ENCODE measurements at places on chromosomes 4 and X.

- no peak for DNase-seq
Measured at GRCh38 chrX:87895421-87895820, 377.8 kb downstream of the KLHL4 start.

- DNase-seq = peak; percentile 40
Measured at GRCh38 chr4:80471756-80472155, 136.2 kb downstream of the CFAP299 start.

- no peak for DNase-seq
Measured at GRCh38 chr4:26978387-26979053, 117.9 kb downstream of the STIM2 start.

DNA sequence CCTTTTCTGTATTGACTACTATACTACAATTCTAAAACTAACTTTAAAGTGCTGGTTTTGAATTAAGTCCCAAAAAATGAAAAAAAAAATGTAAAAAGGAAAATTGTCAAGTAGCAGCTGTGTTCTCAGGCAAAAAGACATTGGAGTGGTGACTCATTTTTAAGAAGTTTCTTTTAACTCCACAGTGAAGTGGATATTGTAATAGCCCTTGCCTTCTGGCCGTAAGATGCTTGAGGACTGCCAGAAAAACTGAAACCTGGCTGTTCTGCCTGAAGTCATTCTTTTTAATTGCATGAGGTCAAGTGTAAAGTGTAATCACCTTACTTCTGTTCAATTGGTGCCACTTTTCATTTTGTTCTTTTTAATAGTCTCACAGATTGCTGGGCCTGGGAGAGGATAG lies 28.9 kb downstream of the SPANXD start:
- no peak for DNase-seq

DNA sequence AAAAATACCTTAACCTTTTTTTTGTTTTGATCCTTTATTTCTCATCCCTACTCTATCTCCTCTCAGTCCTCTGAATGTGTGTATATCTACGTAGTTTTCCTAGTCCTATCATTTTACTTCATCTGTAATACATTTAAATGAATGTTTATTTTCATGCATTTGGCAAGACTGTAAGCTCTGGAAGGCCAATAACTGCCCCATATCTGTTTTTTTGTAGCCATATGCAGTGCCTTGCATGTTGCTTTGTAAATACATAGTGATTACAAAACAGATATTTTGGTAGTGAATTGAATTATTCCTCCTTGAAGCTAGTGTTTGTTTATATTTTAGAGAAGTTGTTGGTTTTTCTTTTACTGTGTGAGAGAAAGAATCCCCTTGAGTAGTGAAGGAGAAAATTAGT lies 450.2 kb downstream of the PCDH18 start:
- no peak for DNase-seq

- no peak for DNase-seq
Measured at GRCh38 chr4:102696758-102697157, 64.0 kb downstream of the MANBA start.

GRCh38 chr4:126611900-126612299 lies 1020.9 kb upstream of the INTU start:
- DNase-seq = no peak

DNA sequence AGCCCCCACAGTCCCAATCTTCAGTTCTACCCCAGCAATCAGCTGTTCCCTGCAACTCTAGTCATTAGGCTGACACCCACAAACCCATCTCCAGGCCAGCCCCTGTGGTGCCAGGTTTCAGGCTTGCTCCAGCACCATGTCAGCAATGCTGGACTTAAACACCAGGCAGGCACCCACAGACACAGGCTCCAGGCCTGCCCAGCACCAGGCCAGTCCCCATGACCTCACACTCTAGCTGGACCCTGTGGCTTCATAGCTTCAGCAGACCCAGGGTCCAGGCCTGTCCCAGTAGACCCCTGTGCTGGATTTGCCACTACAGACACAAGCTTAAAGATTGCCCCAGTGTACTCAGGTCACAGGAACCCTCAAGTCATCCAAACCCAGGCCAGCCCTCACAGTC lies 300.3 kb downstream of the CHIC1 start:
- DNase-seq = no peak

DNA sequence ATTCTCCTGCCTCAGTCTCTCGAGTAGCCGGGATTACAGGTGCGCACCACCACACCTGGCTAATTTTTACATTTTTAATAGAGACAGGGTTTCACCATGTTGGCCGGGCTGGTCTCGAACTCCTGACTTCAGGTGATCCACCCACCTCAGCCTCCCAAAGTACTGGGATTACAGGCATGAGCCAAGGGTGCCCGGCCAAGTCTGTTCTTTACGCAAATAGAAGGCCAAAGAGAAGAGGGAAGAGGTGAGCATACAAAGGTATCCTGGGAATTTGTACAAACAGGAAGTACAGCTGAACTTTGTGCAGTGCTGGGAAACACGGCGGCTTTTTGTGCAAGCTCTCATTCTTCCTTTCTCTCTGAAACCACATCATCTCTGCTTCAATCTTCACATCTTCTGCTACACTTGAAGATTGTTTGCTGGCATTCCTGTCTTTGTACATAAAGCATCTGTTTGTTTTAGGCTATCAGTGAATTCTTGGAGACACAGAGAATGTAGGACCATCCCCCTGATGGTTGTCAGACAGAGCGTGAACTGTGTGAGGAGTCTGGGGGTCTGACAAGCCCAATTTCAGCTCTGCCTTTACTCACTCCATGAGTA lies 71.9 kb upstream of the PRSS48 start:
- no peak for DNase-seq

DNA sequence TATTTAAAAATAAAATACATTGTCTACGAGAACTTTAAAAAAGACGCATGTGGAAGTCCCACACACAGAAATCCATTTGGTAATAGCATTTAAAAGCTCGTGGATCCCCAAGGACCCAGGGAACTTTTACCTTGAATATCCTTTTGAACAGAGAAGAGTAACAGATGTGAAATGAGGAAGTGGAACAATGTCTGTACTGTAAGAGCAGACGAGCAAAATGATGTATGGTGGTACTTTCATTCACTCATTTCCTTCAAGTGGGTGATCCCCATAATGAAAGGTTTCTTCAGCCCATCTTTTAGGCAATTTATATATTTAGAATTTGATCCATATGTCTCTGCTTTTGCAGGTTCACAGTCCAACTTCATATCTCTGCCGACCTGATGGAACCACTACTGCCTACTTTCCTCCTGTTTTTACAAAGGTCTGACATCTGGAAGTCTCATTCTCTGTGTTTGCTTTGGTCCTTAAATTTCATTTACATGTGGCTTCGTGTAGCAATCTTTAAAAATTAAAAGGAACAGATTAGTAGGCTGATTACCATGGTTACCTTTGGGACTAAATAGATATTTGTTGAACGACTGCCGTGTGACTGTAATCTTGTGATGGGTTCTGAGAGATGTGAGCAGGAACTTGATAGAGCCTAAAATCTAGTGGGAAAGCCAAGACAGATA lies 188.4 kb downstream of the PALLD start:
- no peak for DNase-seq

DNA sequence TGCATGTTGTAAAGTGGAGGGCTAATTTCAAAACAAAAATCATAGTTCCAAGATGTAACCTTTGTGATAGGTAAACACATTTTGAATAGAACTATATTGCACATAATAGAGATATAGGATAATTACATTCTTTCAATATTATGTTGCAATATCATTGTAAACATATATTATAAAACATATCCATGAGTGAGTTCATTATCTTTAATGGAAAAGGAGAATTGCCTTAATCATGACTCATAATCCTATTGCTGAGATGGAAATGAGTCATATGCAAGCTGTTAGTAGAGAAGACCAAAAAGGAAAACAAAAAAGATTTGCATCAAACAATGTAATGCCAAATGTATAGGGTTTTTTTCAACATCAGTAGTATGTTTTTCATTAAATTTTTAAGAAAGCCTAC lies 73.7 kb upstream of the WDR44 start:
- DNase-seq = no peak

GRCh38 chrX:79556800-79557199 lies 189.7 kb upstream of the ITM2A start:
- no peak for DNase-seq

DNA sequence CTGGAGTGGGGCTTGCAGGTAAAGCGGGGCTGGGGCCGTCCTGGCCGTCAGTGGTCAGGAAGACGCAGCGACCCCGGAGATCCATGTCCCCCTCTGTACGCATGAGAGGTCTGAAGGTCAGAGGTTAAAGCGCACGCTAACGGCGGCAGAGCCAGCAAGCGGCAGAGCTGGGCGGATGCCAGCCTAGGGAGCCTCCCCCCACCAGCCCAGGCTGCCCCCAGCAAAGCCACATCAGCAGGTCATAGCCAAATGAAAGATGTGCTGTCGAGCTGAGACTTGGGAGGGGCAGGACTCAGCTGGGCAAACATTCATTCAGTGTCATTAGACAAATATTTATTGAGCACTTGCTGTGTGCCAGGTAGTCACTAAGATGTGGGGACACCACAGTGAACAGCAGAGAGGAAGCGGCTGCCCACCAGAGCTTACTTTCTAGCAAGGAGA lies 593 bp upstream of the JAKMIP1 start:
- DNase-seq = peak; percentile 62

GRCh38 chr4:15738877-15739276 lies 36.0 kb downstream of the BST1 start:
- no peak for DNase-seq

- DNase-seq = no peak
Measured at GRCh38 chr4:147809211-147809610, 77.3 kb downstream of the ARHGAP10 start.

DNA sequence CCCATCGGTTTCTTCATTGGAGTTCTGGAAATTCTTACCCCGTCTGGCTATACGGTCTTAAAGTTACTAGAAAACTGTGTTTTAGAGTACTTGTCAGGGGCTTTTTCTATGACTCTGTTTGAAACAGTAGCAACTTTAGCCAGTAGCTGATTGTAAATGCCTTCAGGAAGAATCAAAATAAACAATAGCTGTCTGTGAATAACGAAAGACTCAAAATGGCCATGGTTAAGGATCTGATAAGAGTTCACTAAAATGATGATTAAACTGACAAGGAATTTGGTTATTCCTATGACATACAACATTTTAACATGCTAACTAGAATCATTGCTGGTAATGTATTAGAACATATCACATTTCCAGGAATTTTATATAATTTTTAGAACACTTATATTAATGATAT lies 191.0 kb downstream of the EVC2 start:
- no peak for DNase-seq

DNA sequence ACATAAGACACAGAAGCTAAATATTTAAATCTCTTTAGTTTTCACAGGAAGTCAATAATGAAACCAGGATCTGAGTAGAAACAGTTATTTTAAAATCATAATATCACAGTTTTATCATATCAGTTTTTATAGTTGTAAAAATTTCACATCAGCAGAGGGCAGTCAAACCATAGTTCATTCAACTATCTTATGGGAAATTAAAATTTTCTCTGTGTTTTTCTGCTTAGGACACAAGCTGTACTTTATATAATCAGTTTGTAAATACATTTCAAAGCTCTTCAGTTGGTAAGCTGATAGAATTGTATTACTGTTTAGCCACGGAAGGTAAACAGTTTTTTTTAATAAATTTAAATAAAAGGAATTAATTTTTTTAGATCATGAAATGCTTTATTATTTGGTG lies 204.8 kb upstream of the NUDT6 start:
- DNase-seq = no peak

- DNase-seq = no peak
Measured at GRCh38 chr4:109733728-109734127, 3.9 kb upstream of the PLA2G12A start.

- DNase-seq = no peak
Measured at GRCh38 chr4:140630246-140630645, 61.5 kb upstream of the UCP1 start.

DNA sequence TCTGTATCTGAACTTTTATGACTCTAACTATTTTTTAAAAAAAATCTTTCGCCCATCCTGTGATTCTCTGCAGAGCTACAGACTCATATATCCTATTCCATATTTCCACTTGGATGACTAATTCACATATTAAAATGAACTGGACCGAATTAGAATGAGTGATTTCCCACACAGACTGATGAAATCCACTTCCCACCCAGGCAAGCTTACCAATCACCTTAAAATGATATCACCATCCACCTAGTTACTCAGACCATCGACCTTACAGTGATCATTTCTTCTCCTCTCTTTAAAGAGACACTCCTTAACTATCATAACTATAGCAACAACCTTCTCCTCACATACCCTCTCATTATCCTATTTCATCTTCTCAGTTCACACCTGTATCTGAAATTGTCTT lies 34.1 kb upstream of the GUCY1B1 start:
- no peak for DNase-seq

DNA sequence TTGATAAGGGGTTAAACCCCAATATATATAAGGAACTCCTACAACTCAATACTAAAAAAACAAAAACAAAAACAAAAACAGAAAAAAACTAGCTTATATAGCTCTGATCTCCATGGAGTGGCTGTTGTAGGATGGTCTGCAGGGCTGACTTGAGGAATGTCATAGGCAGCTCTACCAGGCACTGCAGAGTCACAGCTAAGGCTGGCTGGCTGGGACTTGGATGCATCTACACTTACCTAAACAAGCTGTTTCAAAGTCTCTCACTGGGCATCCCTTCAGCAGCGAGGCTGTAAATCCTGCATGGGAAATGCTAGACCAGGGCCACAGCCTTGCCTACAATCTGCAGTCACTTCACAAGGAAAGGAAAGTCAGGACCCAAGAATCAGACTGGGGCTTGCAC lies 61.3 kb downstream of the HOPX start:
- no peak for DNase-seq

DNA sequence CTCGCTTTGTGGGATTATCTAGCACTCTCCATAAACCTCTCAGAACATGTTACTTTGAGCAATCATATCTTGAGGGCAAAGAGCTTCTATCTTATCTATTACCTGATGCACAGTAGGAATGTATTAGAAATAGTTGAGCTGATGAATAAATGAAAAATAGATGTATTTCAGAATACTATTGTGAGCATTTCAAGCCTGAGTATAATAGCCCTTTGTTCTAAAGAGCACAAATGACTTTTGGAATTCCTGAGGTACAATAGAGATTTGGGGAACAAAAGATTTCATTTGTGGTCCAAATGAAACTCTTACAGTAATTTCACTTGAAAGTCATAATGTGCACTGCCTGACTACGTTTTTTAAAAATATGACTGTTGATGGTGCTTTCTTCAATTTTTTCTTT lies 159.5 kb downstream of the UGT8 start:
- DNase-seq = no peak

DNA sequence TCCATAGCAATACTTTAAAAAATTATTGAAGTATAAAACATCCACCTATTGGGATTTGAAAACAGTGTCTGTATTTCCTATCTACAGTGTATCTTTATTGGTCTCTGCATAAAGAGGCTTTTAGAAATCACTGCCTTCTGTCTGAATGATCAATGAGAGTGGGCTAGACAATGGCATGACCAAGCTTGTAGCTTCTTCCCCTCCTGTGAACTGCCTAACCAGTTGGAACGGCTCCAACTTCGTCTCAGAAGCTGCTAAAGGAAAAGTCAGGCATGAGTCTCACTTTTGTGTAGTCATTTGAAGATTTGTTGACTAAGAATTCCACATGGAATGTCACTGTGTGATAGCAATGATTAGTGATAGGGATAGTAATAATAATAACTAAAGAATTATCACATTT lies 64.2 kb downstream of the INTS12 start:
- DNase-seq = no peak

Data from LNCaP clone FGC (cell line).